NCI-H2081 treated with DMSO at 0.1 percent for 48 hours (cell line): ENCODE measurements at places on chromosomes 7 and 10.

DNA sequence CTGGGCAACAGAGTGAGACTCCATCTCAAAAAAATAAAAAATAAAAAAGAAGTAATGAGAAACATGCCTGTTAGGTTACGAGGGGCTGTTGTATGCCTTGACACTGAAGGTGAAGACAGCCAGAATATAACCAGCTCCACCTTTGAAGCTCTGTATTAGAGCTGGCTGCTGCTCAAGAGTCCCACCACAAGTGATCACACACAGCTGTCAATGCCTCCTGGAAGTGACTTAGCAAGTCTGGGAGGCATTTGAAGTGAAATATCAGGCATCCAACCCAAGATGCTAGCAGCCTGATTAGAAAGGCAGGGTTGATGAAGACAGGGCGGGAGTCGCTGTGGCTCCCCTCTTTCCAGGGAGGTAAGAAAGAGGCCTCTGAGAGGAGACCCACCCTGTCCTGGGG, 34.1 kb upstream of the INPP5F start:
- no peak for DNase-seq

DNA sequence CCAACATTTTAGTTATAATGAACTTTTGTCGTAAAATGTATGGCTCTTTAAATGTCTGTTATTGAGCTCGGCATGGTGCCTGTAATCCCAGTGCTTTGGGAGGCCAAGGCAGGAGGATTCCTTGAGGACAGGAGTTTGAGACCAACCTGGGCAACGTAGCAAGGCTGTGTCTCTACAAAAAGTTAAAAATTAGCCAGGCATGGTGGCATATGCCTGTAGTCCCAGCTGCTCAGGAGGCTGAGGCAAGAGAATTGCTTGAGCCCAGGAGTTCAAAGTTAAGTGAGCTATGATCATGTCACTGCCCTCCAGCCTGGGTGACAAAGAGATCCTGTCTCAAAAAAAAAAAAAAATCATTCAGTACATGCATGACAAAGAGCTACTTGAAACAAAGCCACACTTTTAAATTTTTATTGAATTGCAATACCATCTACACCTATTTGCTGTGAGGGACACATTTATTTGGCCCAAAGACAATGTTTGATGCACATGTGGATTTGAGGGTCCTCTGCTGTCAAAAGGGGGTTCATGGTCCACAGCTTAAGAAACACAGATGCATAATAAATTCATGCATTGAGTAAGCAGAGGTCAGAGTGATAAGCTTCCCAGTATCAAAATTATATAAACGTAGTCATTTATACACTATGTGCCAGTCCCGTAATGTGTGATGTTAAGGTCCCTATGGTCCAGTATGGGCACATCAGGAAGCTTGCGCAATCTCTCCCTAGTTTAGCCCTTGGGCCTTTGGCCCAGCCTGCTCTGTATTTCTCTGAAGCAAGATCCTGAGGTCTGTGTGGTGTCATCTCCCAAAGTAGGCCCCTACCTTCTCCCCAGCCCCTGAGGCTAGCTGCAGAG, 4.4 kb upstream of the MALSU1 start:
- no peak for DNase-seq

DNA sequence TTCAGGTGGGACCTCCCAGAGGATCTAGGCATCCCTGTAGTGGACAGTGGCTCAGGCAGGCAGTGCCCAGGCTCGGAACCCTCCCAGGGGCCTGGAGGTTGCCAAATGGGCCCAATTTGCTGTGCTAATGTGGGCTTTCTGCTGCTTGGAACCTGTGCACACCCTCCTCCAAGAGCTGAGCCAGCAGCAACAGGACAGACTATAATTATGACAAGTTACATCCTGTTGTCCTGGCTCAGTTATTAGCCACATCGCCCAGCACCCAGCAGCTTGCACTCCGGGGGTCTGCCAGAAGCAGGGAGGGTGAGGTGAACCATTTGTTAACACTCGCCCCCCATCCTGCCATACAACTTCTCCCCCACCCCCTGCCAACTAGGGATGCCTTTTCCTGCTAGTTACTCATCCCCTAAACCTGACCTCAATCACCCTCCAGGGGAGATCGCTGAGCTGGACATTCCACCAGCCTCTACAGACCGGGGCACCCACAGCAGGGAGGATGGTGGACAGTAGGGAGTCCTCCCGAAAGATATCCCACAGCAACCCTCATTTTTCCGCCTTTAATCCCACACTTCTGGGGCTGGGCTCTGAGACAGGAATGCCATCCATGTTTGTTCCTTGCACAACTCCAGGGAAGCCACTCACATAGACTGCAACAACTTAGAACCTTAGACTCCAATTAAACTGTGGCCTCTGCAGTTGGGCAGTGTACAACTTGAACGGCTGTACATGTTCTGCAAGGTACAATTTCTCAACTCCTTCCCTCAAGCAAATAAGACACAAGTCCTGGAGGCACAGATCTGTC, 7.9 kb upstream of the MYL10 start:
- DNase-seq: no peak

- no peak for DNase-seq
Observed at GRCh38 chr10:128884496-128885072, 582.5 kb upstream of the MGMT start.

GRCh38 chr10:20767028-20767427, 130.1 kb downstream of the NEBL start:
- DNase-seq: no peak

DNA sequence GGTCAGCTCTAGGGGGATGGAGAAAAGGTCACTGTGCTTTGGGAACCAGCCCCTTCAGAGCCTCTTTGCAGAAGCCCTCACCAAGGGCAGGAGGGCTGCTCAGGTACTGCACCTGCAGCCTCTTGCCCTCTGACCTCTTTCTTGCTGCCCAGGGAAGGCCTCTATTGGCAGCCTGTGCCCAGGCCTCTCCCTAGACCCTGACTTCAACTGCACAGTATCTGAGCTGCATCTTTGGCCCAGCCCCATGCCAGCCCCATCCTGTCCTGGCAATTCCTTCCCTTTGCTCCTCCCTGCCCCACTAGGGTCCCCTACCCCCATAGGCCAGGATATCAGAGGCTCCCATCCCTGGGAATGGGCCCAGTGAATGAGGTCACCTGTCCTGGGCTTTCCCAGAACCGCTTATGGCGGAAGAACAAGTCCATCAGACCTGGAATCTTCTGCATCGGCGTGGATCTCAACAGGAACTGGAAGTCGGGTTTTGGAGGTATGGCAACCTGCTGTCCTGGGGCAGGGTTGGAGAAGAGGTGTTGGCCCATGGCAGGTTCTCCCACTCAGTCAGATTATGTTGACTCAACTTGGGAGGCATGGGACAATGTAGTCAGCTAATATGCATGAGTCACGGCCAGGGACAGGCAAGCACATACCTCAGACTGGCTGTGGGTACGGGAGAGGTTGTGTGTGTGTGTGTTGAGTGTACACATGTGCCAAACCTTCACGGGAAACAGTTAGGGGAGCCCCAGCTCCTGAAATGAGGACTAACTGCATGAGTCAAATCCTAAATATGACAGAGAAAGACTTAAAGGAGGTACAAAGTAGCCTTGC, 17.1 kb upstream of the CPA1 start:
- DNase-seq: no peak

GRCh38 chr7:111765751-111766643, 203.7 kb upstream of the IMMP2L start:
- DNase-seq: no peak

GRCh38 chr7:112357136-112357535, 93.1 kb upstream of the IFRD1 start:
- no peak for DNase-seq

GRCh38 chr10:9762966-9763656, 1254.6 kb upstream of the CELF2 start:
- DNase-seq: no peak

- no peak for DNase-seq
Observed at GRCh38 chr7:75048435-75049379, 24.9 kb downstream of the RCC1L start.

DNA sequence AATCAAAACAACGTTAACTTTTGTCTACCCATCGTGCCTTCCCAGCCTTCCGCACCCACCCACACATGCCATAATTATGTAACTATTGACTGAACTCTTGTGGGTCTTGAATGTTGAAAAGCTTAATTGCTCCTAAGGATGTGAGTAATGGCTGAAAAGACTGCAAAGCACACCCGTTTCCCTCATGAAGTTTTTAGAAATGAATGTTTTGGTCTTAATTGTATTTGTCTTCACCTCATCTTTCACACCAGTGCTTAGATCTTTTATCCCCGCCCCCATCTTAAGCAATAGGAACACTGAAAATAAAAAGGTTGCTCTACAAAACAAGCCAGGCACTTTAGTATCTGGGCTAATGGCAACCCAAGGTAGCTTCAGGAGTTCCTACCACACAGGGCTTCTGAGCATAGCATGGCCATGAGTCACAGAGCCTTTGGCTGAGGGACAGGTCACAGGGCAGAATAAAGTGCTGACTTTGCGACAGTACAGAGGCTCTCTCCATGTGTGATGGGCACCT, 690.5 kb downstream of the PARD3 start:
- DNase-seq: no peak

DNA sequence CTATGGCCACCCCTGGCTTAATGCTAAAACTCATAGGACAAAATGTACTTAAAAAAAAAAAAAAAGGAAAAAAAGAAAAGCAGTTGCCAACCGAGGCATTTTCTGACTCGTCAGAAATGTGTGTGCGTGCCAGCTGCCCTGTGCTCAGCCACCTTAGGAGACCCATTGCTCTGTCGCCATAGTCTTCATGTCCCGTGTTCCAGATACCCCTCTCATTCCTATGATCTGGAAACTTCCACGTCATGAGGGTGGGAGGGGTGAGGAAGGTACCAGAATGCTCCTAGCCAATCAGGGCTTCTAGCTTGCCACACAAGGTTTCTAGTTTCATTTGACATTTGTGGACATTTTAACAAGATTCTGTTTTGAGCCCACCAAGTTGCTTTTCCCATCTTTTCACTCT, 212.9 kb downstream of the TCF7L2 start:
- DNase-seq: no peak

GRCh38 chr10:43681220-43681619, 32.5 kb upstream of the ZNF32 start:
- no peak for DNase-seq

DNA sequence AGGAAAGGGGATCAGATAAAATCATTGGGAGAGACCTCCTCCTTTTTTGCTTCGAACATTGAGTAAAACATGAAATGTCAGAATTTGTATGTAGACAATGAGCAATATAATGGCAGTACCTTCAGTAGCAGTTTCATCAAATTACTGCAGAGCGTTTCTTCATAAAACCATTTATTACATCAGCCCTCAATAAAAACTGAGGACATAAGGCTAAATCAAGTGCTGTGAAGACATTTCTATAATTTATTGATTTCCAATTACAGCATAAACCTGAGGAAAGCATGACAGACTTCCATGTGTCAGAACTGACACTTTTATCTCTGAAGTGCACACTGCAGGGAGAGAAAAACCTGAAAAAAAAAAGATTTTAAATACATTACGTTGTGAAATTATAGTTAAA, 172.6 kb upstream of the ZNF804B start:
- DNase-seq: no peak

GRCh38 chr10:129725890-129726631, 238.0 kb downstream of the EBF3 start:
- DNase-seq: no peak

DNA sequence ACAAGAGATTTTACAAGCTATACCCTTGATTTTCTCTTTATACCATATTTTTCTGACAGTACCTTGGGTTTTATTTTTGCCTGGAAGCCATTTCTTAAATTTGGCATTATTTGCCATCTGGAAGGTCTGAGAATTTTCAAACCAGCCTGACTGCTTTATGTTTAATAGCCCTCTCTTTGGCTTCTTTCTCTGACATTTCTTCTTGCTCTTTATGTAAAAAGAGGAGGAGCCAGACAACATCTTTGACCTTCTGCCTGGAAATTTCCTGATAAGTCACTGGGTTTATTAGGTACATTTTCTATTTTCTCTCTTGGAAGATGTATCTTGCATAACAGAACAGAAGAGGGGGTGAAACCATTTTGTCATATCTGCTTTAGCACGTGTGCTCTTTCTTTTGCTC, 79.6 kb downstream of the LANCL2 start:
- DNase-seq: no peak

- no peak for DNase-seq
Observed at GRCh38 chr7:17086403-17086802, 204.6 kb upstream of the AGR3 start.

DNA sequence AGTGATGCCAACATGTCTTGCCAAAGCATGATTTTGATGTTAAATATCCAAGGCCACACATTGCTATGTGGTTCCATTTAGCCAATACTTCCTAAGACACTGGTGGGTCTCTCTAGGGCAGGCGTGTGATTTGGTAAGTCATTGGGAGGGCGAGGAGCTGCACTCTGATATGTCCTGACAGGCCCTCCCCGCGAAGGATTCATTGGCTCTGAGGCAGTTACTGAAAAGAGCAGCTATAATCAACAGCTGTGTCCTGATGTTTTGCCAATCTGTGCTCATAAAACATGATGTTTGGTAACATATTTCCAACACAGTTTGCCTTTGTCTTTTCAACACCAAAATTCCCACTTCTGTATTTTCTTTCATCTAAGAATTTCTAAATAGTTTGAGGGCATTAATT, 646.7 kb downstream of the PARD3 start:
- no peak for DNase-seq

GRCh38 chr7:40211276-40212003, 76.6 kb downstream of the SUGCT start:
- no peak for DNase-seq

- DNase-seq: no peak
Observed at GRCh38 chr7:132569884-132570614, 6.2 kb downstream of the PLXNA4 start.

DNA sequence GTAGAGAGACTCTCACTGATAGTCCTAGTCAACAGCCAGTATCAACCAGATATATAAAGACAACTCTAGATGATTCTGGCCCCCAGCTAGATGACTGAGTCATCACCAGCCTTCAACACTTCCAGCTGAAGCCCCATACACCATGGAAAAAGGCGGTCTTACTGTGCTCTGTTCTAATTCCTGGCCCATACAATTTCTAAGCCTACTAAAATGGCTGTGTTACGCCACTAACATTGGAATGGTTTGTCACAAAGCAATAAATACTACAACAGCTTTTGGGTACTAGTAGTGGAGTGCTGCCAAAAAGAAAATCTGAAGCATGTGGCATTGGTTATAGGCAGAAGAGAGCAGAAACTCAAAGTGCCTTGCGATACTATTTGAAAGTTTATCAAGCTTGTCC, 13.0 kb upstream of the TES start:
- DNase-seq: no peak

GRCh38 chr10:58697691-58698090, 185.0 kb downstream of the BICC1 start:
- DNase-seq: no peak

GRCh38 chr10:114427124-114427852, 23.0 kb upstream of the AFAP1L2 start:
- no peak for DNase-seq

DNA sequence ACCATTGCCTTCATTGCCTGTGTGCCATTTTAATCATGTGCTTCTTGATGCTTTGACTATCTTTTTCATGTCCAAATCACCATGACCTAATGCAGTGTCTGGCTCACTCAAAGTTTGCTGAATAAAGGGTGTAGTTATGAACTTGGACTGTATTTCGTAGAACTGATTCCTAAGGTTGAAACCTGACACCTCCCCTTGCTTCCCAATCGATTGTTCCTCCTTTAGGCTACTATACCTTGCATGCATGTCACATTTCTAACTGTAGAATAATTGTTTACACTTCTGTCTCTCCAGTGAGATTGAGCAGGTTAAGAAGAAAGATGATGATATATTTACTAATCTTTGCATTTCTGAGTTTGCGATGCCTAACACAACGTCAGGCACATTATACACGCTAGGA, 41.0 kb upstream of the CDK1 start:
- no peak for DNase-seq

GRCh38 chr10:91680487-91680886, 47.6 kb upstream of the PPP1R3C start:
- DNase-seq: no peak

- DNase-seq: no peak
Observed at GRCh38 chr7:151309311-151309710, 32.3 kb upstream of the NUB1 start.
